Stomach (tissue), 19 donors: ENCODE measurements at places on chromosomes 16 and 17.

DNA sequence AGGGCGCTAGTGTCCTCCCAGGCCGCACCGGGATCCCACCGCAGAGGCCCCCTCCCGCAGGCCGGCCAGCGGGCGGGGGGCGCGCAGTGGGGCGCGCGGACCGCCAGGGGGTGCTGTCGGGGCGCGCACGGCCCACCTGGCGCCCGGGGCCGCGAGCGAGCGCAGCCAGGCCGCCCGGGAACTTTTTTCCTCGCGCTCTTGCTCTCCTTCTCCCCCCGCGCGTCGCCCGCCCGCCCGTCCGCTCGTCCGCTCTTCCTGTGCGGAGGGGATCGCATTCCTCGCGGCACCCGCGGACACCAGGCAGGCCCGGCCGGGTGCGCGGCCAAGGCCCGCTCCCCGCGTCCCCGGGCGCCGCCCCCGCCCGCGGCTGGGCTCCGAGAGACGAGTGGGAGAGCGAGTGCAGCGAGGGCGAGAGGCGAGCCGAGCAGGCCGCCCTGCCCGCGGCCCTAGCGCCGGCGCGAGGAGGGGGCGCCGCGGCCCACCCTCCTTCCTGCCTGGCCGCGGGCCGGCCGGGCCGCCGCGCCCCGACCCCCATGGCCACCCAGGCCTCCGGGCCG is at the start of gene RAI1:
Gene RAI1 (plus strand): TSS at position 272 of the 557 bp plus-strand sequence. CDS start 111,491 bp downstream, outside the sequence.
- peak; percentile 95 for DNase-seq

DNA sequence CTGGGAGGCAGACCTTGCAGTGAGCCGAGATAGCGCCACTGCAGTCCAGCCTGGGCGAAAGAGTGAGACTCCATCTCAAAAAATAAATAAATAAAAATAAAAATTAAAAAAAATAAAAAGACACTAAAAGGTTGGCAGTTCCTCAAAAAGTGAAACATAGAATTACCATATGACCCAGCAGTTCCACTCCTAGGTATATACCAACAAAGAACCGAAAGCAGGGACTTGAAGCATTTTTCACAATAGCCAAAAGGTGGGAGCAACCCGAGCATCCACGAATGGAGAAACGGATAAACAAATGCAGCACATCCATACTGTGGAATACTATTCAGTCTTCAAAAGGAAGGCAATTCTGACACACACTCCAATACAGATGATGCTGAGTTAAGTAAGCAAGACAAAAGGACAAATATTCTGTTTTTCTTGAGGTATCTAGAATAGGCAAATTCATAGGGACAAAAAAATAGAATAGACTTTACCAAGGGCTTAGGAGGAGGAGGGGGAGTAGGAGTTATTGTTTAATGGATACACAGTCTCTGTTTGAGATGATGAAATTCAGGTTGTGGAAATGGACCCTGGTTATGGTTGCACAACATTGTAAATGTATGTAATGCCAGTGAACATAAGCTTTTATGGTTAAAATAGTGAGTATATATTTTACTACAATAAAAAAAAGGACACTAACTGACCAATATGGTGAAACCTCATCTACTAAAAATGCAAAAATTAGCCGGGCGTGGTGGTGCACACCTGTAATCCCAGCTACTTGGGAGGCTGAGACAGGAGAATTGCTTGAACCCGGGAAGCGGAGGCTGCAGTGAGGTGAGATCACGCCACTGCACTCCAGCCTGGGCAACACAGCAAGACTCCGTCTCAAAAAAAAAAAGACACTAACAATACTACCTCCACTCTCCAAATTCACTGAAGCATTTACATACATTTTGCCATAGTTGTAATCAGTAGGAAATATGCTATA is 27.0 kb upstream of the SLC35B1 start:
- no peak for DNase-seq

DNA sequence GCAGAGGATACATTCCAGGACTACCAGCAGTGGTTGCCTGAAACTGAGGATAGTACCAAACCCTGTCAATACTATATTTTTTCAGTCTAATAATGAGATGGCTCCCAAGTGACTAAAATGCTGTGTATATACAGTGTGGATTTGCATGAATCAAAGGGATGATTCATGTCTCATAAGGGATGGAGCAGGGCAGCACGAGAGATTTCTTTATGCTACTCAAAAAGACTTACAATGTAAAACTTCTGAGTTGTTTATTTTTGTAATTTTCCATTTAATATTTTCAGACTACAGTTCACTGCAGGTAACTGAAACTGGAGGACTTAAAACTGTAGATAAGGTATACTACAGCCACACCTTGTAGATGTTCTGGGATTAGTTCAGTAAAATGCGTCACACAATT is 674.7 kb upstream of the SALL1 start:
- no peak for DNase-seq

DNA sequence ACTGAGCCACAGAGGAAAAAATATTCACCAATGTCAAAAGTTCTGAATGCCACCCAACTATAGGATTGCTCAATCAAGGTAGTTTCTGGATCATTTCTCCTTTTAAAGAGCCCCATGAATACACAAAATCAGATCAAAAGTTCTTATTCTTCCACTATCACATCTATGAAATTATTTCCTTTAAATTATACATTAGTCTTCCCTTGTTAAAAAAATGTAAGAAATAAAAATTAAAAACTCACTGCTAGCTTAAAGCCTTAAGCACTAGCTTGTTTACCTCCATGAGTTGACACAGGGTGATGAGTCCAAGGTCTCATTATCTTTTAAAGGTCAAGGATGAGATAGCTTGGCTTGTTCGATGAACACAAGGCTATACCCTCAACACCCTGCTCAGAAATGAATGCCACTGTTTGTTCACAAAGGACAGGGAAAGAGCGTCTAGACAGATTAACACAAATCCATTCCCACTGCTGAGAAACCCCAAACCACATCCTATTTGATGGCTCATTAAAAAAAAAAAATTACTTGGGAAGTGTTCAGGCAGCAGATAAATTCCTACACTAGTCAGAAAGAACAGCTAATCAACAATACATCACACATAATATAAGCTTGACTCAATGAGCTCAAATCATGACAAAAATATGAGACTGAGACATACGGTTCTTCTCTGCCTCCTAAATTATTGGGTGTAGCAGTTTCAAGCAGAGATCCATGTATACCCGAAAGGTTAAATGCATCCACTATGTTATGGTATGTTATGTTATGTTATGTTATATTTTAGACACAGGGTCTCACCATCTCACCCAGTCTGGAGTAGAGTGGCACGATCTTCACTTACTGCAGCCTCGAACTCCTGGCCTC is 118.9 kb downstream of the PARN start:
- no peak for DNase-seq

DNA sequence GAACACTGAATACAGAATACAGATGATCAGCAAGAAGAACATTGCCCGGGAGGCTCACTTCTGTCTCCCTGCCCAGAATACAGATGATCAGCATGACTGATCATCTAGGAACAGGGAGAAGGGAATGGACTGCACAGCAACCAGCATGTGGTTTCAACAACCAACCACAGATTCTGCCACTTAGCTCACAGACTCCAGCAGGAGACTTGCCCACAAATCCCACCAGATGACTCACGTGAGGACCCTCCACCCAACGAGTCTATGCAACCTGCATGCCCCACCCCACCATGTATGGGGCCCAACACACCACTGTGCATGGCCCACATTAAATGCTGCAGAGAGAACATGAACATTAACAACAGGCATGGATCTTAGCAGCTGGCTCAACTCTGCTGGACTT is 36.1 kb upstream of the ALOX12 start:
- DNase-seq, result no peak

GRCh38 chr17:40075201-40075941 is 12.6 kb downstream of the THRA start:
- DNase-seq, result peak; percentile 94

GRCh38 chr16:73746554-73746953 is 550.1 kb upstream of the PSMD7 start:
- no peak for DNase-seq

DNA sequence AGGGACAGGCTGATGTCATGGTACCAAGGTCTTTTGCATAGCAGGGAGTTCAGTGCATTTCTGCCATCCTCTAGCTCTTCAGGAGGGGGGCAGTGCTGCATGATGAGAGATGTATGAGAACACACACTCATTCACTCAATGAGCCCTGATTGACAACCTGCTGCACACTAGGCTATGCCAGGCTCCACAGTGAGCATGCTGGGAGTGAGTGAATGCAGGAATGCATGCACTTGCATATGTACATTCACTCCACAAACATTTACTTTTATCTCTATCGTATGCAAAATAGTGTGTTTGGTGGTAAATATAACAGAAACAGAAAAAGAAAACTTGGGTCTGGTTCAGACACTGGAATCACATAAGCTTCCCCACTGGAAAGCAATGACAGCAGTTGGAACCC is 374.1 kb upstream of the C16orf82 start:
- no peak for DNase-seq
